Neural crest cell (in vitro differentiated cells): ENCODE measurements at places on chromosomes 16 and 17. TPM values are rescaled to one million over a fixed set of nuclear protein-coding genes. Genes with fewer than 3 reads are reported as not detected.

Gene CCR7
- total RNA-seq = 0.32 and 0.33 TPM in 2 replicates

Gene KRT32
- total RNA-seq = not detected in 2 replicates

Gene TBC1D3
- not detected in 2 replicates for total RNA-seq

Gene PRSS33
- total RNA-seq = 0.23 and 0.39 TPM in 2 replicates

Gene SEPTIN12
- 0.65 TPM in 1 of 2 replicates, not detected in the other for total RNA-seq

Gene PTX4
- 0.28 TPM in 1 of 2 replicates, not detected in the other for total RNA-seq

Gene PKMYT1
- total RNA-seq = 80.1 and 82.2 TPM in 2 replicates

Gene ITGAL
- not detected in 2 replicates for total RNA-seq

Gene HYDIN
- 7.5 and 7.8 TPM in 2 replicates for total RNA-seq

Gene RAD51D
- 21.3 and 22.5 TPM in 2 replicates for total RNA-seq
